ENCODE measurements at places on chromosomes 1 and 21. TPM values are rescaled to one million over a fixed set of nuclear protein-coding genes. Genes with fewer than 3 reads are reported as not detected.

The KCNN3 gene
- total RNA-seq, result 0.83 TPM

The SEMA6C gene
- total RNA-seq, result 12.3 TPM

The TSPAN1 gene
- not detected for total RNA-seq

The CFHR3 gene
- 1.4 TPM for total RNA-seq

The NHLH1 gene
- 1.3 TPM for total RNA-seq

The KPRP gene
- not detected for total RNA-seq

The PTPN7 gene
- 0.22 TPM for total RNA-seq

The AUNIP gene
- 22.2 TPM for total RNA-seq

The OR2M4 gene
- total RNA-seq, result not detected

The ATF6 gene
- 10.4 TPM for total RNA-seq

The WNT2B gene
- 0.66 TPM for total RNA-seq

The VPS13D gene
- total RNA-seq, result 18.8 TPM

The OR10K1 gene
- not detected for total RNA-seq

The SPRR2F gene
- total RNA-seq, result not detected

The MCOLN2 gene
- total RNA-seq, result 1.3 TPM

The PCNX2 gene
- 45.1 TPM for total RNA-seq

The CLIC4 gene
- 240 TPM for total RNA-seq

The UBIAD1 gene
- total RNA-seq, result 31.8 TPM

Data from H9 (cell line).